Activated naive CD8-positive, alpha-beta T cell treated with anti-CD3 and anti-CD28 coated beads, Interleukin-2, amount 10 ng/mL, durations not matched to agents 7 days and 5 days (primary cell): ENCODE measurements at places on chromosomes 4 and X. TPM values are rescaled to one million over a fixed set of nuclear protein-coding genes. Genes with fewer than 3 reads are reported as not detected.

The RAB9B gene
- total RNA-seq, result 0.33 TPM

The MAGED1 gene
- total RNA-seq, result 52.5 TPM

The CLIC2 gene
- 0.79 TPM for total RNA-seq

The CTAG1B gene
- not detected for total RNA-seq

The GYPB gene
- not detected for total RNA-seq

The SSX4 gene
- total RNA-seq, result not detected

GRCh38 chr4:15964159-15964558 is 1.2 kb upstream of the FGFBP2 start:
- no peak for DNase-seq

GRCh38 chr4:36010397-36010929 is 233.9 kb downstream of the ARAP2 start:
- DNase-seq, result no peak

DNA sequence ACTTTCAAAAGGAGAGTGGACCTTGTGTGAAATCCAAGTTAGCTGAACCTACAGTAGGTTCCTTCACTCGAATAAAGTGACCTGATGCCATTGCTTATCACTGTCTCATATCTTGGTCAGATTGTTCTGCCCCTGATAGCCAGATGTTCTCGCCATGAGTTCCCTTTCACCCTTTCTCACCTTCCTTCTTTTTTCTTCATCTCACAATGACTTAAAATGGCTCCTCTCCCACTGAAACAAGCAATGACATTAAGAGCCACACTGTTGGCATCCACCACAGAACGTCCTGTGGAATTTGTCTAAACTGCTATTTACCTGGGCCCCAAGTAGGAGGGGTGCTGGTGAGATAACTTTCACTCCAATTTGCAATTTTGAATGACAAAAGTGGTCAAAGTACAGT is 227.6 kb upstream of the PPP1R2C start:
- DNase-seq, result no peak

DNA sequence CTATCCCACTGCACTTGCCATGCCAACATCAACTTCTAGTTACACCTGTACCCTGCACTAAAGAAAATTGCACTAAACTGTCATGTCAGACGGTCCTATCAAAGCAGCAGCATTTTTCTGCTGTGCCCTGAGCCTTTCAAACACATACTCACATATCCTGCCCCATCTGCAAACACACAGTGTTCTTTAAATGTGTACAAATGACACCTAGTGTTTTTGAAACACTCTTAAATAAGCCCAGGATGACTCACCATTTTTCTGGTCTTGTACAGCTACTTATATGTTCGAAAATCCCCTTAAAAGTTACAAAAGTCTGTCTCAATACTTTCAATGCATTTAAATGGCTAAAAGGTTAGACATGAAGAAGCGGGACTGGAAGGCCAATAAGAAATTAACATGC is 346.7 kb upstream of the PPARGC1A start:
- DNase-seq, result no peak

- DNase-seq, result no peak
Observed at GRCh38 chr4:139515531-139515958, 40.5 kb downstream of the SETD7 start.
